H9 (cell line): ENCODE measurements at places on chromosomes 13 and 19. TPM values are rescaled to one million over a fixed set of nuclear protein-coding genes. Genes with fewer than 3 reads are reported as not detected.

- H3K27ac ChIP-seq = no peak overlapping the region
- DNase-seq = no peak
- H3K36me3 ChIP-seq = no peaks in the 10 kb centered on the region
- no peaks in the 10 kb centered on the region for H3K27me3 ChIP-seq
- no peaks in the 10 kb centered on the region for H3K4me1 ChIP-seq
Observed at GRCh38 chr13:40061466-40062450, 406.3 kb downstream of the COG6 start.

Gene GIPC3
- total RNA-seq = 1.6 and 1.9 TPM in 2 replicates

DNA sequence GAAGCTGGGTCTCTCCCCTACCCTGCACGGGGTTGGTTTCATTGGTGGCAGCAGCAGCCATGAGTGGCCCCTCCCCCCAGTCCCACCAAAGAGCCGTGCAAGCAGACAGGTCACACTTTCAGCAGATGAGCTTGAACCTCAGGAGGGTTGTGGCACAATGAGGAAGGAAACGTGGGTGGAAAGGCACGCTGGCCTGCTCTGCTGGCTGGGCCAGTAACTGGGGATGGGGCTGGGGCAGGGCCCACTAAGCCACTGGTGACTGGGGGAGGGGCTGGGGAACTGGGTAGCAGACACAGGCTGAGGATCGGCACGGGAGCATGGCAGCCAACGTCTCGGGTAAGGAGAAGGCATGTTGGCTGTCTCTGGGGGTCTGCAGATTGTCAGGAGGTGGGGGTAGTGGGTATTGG lies at the start of gene P2RY11:
Gene P2RY11, plus strand, starts transcription at position 289 of the 407 bp plus-strand sequence. Its CDS starts 29 bp downstream, at position 318.
- H3K27ac ChIP-seq = no peak within 1 kb of the TSS
- DNase-seq = no peak
- no peaks in the 10 kb centered on the region for H3K27me3 ChIP-seq
- no peaks in the 10 kb centered on the region; the same call in 1 of the 2 replicates for H3K4me1 ChIP-seq
- H3K4me3 ChIP-seq = no peak within 1 kb of the TSS; the same call in 1 of the 3 replicates

Gene CGB2
- 0.55 and 0.77 TPM in 2 replicates for total RNA-seq

Gene TJP3
- total RNA-seq = 27.3 and 27.9 TPM in 2 replicates

DNA sequence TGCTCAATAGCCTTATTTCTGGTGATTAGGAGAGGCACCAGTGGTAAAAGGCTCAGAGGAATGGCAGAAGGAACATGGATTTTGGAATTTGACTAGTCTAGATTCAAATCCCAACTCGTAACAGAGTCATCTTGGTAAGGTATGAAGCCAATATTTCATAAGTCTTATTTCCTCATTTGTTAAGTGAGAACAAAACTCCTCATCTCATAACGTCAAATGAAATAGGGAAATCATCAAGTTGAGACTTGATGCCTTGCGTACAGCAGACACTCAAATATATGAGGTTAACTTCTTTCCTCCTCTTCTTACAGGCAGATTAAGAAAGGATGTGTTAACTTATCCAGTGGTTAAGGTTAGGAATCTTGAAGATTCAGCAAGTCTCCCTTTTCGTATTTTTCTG lies 189.2 kb downstream of the DLEU7 start:
- no peak overlapping the region for H3K4me3 ChIP-seq
- no peaks in the 10 kb centered on the region for H3K4me1 ChIP-seq
- H3K27ac ChIP-seq = no peak overlapping the region
- H3K36me3 ChIP-seq = no peaks in the 10 kb centered on the region
- no peak for DNase-seq

Gene CD209
- not detected in 2 replicates for total RNA-seq
